GDM1 (cell line): ENCODE measurements at places on chromosomes 11 and 22.
A peak's percentile ranks its signal among the peaks of the same experiment; 100 is the strongest.

GRCh38 chr11:91295591-91295990 is 929.0 kb upstream of the FAT3 start:
- no peak for DNase-seq

GRCh38 chr11:42465623-42466022 is 846.2 kb upstream of the API5 start:
- DNase-seq = no peak

GRCh38 chr11:39990421-39990831 is 1469.0 kb downstream of the LRRC4C start:
- no peak for DNase-seq

DNA sequence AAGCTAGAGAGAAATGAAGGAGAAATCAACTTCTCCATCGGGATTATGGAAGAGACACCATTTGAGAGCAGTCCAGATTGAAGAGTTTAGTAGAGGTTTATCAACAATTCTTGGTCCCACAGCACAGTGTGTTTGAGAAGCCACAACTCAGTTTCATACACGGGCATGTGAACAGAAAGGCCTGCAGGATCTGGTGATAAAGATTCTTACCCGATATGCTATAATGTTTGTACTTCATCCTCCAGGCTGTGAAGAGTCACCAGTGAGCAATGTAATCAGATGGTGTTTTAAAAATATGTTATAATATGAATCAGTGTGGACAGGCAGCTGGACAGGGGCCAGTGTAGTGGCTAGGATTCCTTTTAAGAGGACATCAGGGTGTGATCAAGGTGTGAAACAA is 29.7 kb upstream of the VWA5A start:
- DNase-seq = no peak

DNA sequence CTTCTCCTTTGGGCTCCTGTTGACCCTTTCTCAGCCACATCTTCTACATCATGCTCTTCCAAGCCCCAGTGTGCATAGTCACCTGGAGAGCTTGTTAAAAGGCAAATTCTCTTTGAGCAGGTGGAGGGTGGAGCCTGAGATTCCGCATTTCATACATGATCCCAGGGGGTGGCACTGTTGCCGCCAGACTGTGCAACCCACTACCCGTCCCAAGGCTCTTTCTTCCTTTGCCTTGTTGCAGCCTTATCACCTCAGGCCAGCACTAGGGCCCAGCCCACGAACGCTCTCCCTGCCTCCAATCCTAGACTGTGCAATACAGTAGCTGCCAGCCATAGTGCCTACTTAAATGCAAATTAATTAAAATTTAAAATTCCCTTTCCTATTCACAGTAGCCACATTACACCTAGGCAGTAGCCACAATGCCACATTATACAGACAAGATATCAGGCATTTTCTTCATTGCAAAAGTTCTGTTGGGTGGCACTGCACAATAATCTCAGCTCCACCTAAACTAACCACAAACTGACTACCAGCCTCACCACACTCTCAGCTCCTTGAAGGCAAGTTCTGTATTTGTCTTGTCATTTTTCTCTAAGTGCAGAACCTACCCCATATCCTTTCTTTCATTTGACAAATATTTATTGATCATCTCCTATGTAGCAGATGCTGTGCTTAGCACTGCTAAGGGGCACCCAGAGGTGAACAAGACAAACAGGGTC is 4.6 kb upstream of the KCNJ5 start:
- no peak for DNase-seq

DNA sequence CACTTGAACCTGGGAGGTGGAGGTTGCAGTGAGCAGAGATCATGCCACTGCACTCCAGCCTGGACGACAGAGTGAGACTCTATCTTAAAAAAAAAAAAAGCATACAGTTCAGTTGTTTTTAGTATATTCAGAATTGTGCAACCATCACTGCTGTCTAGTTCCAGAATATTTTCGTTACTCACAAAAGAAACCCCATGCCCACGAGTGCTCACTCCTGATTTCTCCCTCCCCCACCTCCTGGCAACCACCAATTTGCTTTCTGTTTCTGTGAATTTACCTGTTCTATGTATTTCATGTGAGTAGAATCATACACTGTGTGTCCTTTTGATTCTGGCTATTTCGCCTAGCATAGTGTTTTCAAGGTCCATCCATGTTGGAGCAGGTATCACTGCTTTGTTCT is 24.8 kb downstream of the PTPRJ start:
- no peak for DNase-seq

DNA sequence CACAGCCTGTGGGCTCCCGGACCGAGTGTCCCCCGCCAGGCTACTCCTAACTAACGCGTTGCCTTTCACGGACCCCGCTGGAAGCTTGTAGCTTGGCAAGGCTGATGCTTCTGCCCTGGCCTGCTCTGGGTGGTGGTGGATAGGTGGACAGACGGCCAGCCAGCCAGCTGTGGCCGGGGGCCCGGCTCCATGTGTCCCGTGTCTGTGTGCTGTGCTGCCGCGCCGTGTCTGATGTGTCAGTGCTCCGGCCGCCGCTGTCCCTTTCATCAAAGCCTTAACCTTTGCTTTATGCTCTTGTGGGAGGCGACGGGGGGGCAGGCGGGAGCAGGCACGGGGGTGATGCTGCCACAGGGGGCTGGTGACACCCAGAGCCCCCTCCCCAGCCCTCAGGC is 5.0 kb downstream of the CCDC188 start:
- no peak for DNase-seq

- DNase-seq = no peak
These were observed 3.6 kb downstream of the SHISAL1 start for GRCh38 chr22:44309137-44309536.

DNA sequence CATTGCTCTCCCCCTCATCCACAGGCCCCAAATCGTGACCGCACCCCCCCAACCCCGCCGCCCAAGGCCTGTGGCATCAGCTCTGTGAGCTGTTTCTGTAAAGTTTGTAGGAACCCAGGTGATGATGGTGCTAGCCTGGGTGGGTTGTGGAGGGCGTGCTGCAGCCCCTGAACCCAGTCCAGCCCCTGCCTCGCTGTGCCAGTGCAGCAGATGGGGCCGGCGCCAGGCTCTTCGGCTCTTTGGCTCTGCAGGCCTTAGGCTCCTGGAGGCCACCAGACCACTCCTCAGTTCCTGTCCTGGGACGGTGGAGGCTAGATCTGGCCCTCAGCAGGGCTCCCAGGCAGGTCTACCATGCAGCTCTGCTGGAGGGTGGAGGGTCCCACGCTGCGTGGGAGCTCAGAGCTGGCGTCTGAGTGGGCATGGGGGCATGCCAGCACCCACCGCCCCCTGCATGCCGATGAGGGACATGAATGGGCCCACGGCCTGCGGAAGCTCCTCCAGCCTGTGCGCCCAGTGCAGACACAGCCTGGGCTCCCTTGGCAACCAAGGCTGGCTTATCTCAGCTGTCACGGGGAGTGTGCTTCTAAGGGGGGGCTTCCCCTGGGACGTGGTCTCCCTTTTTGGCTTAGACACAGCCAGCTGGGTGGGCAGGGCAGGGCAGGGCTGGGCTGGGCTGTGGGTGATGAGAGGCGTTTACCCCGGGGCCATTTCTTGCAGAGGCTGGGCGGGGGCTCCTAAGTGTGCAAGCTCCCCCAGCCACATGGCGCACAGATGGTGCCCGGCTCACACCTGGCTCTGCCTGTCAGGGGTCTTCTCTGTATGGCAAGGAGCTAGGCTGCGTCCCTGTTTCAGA is 1187.6 kb downstream of the BRD1 start:
- no peak for DNase-seq

DNA sequence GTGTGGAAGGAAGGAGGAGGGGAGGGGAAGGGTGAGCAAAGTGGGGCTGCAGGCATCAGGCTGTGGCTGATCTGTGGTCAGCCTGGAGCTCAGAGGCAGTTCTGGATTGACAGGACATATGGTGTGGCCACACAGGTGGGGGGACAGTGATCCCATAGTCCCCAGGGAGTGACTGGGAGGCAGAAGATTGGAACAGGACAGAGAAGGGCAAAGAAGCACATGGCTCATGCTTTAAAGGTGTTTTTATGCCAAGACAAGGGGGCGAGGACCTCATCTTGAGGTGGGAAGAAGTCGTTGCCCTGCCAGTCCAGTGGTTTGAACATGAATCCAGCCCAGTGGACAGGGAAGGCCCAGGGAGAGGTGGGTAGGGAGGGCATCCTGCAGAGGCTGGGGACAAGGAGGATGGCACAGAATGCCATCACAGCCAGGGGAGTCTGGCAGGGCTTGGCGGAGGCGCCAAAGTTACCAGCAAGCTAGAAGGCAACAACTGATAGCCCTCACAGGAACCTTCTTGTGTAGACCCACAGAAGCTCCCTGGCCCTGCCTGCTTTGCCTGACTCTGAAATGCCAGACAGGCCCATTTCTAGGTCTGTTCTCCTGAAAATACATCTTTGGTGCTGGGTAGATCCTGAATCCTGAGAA is 3.1 kb downstream of the BET1L start:
- DNase-seq = no peak

DNA sequence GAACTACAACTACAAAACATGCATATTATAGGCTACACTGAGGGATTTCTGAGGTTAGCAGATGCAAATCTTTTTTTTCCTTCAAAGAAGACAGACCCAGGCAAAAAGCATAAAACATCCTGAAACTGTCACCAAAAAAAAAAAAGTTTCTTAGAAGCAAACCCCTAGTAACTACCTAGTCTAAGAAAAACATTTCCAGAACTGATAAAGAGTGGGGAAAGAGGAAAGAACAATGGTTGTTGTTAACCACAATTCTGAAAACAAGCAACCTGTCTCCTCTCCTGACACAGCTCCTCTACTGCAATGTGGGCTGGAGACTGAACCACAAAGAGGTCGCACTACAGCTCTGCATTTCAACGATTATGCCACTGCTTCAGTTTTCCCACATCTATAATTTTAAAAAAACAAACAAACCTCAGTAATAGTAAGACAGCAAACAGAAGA is 15.0 kb downstream of the DENND5A start:
- peak; percentile 64 for DNase-seq

GRCh38 chr11:1337647-1338007 is 28.2 kb upstream of the TOLLIP start:
- DNase-seq = no peak

DNA sequence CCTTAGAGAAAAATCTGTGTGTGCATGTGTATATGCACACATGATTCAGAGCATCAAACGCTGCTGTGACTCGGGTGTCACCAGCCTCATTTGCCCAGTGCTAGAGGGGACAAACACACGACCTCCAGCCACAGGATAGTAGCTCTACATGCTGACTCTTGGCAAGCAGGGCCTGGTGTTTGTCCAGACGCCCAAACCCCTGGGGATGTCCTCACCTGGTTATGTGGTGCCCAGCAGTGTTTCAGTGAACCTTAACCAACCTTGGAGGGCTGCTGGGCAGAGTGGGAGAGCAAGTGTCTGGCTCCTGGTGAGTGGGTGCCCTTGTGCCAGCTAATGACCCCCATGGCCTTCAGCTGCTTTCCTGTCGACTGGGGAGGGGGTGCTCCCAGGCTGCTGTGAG is 26.7 kb downstream of the IGLL1 start:
- no peak for DNase-seq

DNA sequence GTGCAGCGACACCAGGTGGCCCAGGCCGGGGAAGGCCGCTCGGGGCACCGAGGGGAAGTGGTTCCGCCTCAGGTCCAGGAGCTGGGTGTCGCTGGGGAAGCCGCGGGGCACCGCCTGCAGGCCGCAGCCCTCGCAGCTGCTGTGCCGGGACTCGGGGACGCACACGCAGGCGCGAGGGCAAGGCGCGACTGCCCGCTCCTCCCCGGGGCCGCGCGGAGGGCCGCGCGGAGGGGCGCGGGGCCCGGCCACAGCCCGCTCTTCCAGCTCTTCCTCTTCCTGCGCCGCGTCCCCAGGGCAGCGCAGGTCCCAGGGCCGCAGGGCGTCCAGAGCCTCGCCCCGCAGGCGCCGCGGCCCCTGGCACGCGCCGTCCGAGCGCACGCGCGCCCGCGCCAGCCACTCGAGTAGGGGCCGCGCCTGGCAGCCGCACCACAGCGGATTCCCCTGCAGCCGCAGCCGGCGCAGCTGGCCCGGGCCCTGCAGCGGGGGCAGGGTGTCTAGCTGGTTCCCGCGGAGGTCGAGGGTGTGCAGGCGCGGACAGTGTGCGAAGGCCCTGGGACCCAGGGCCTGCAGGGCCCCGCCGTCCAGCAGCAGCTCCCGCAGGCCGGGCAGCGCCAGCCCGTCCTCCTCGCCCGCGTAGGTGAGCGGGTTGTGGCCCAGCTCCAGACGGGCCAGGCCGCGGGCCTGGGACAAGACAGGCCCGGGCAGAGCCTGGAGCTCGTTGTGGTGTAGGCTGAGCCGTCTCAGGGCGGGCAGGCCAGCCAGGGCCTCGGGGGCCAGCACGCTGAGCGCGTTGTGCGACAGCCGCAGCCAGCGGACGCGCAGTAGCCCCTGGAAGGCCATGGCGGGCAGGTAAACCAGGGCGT is 2.8 kb downstream of the CHADL start:
- no peak for DNase-seq

DNA sequence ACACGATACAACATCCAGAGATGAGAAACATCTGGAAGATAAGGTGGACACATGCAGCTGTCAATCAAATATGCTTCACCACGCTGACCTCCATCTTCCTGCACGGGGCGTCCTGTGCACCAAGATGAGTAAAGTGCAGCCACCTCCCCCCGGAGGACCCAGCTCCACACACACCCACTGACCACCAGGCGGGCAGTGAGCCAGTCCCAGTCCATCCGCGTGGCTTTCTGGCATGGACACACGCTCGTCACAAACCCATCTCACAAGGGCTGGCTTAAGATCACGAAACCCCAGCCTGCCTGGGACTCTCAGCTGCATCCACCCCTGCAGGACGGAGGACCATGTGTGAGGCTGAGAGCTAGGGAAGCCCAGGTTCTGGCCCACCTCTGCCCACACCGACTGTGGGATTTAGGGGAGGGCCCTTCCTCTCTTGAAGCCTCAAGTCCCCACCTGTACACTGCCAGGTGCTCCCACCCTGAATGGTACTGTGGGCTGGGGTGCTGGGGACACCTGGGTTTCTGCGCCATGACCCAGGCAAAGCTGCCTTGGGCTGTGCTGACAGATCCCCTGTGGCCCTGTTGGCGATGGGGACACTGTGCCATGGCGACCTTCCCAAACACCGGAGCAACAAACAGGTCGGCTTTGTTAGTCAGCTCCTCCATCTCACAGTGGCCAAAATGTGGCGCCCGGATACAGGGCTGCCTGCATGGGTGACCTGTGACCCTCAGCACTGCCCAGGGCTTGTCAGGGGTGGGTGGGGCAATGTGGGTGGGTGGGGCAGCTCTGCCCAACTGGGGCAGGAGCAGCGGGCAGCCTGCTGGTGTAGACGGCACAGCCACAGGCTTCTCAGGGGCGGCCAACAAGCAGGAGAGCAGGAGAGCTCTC is 629.0 kb downstream of the TBC1D22A start:
- no peak for DNase-seq

GRCh38 chr11:32563600-32563959 is 20.1 kb upstream of the EIF3M start:
- no peak for DNase-seq

- DNase-seq = no peak
These were observed 51.3 kb upstream of the CDON start for GRCh38 chr11:126113963-126114362.

- peak; percentile 6 for DNase-seq
These were observed at the start of gene CASP4 for GRCh38 chr11:104968355-104968855. TSS of gene CASP4 (minus strand) at chr11:104968574. CDS start at chr11:104968525, 49 bp downstream.
